ENCODE measurements at places on chromosomes 11 and 22. TPM values are rescaled to one million over a fixed set of nuclear protein-coding genes. Genes with fewer than 3 reads are reported as not detected.

The P2RY6 gene
- not detected for total RNA-seq

The APOL1 gene
- total RNA-seq: 20.0 TPM

The KRTAP5-9 gene
- total RNA-seq: not detected

The MUC15 gene
- total RNA-seq: 0.36 TPM

The TTC36 gene
- 0.69 TPM for total RNA-seq

The MS4A7 gene
- not detected for total RNA-seq

The DMC1 gene
- 0.06 TPM for total RNA-seq

The MMP10 gene
- not detected for total RNA-seq

The SLC25A1 gene
- 53.4 TPM for total RNA-seq

The SLC16A8 gene
- not detected for total RNA-seq

The PATE4 gene
- not detected for total RNA-seq

The DCDC1 gene
- 0.23 TPM for total RNA-seq

The OR51A7 gene
- total RNA-seq: not detected

The LRRC74B gene
- not detected for total RNA-seq

The NCF4 gene
- total RNA-seq: 0.23 TPM

The FADS2 gene
- 21.3 TPM for total RNA-seq

The ANO9 gene
- total RNA-seq: 0.17 TPM

The WNT11 gene
- 1.4 TPM for total RNA-seq

The ZBTB16 gene
- total RNA-seq: not detected

The CTR9 gene
- 14.3 TPM for total RNA-seq

The POU2AF2 gene
- total RNA-seq: not detected

The C11orf86 gene
- not detected for total RNA-seq

The ZNF215 gene
- total RNA-seq: 3.8 TPM

The HEPN1 gene
- total RNA-seq: not detected
